Breast epithelium (tissue), 4 donors: ENCODE measurements at places on chromosomes 7 and 10.

DNA sequence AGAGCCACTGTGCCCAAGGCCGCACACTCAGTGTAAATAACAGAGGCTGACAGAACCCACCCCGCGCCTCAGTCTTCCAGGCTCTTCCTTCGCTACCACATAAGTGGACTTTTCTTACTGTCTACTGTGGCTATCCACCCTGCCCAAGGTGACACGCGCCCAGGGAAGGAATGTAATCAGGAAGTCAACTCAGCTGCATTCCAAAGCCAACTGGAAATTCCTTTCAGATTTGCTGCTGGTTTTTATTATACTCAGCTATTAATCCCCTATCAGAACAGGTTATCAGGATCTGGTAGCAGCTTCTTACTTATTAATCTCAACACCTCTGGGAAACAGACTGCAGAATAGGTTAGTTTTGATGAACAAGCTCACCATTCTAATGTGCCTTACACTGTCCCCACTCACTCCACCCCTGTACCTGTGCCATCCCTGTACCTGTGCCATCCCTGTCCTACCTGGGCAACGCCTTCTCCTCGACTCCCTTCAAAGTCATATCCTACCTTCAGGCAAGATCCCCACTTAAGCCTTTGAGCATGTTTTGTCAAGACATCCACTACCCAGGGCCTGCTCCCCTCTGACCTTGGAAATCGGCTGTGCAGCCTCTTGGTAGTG lies 90.7 kb downstream of the NHLRC2 start:
- DNase-seq = no peak

DNA sequence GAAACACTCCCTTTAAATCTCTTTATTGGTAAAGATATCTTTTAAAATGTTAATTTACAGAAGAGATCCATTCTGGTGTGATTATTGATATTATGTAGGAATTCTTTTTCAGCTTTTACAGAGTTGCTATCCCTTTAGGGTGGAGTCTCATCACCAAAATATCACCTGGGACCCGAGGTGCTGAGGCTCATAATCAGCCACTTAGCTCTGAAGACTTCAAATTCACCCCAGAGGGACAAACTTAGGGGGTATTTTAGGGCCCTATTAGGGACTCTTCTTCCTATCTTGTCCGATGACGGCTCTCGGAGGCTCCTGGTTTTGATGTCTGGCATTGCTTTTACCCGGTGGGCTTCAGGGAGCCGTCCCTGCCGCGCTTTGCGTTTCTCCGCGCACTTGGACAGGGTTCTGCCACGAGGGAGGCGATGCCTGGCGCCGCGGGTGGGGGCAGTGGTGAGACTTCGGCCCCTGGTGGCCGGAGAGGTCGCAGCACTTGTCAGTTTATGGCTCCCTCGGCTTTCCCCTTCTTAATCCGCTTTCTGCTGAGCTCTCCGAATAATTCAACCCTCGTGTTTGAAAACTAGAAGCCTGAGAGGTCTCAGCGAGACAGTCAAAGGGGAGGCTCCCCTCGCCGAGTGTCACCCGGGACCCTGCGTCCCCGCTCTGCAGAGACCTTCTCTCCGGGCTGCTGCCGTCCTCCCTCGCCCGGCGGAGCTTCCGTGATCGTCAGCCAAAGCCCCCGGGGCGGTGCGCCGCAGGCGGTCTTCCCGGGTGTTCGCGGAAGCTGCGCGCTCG lies 27.8 kb downstream of the RBM20 start:
- peak; percentile 39 for DNase-seq

DNA sequence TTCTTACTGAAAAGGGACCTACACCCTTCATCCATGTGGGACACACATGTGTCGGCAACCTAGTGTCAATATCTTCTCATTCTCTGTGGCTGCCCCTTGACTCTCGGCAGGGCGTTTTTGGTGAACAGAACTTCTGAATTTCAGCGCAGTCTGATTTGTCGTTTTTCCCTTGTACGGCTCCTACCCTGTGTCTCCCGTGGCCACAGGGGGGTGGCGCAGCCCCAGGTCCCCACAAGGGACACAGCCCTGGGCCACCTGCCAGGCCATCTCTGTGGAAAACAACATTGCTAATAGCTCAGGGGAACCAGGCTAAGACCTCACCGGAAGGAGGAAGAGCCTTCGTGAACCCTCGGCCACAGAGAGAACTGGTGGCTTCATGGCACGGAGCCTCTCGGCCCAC lies 53.1 kb upstream of the NKX6-2 start:
- DNase-seq = no peak

DNA sequence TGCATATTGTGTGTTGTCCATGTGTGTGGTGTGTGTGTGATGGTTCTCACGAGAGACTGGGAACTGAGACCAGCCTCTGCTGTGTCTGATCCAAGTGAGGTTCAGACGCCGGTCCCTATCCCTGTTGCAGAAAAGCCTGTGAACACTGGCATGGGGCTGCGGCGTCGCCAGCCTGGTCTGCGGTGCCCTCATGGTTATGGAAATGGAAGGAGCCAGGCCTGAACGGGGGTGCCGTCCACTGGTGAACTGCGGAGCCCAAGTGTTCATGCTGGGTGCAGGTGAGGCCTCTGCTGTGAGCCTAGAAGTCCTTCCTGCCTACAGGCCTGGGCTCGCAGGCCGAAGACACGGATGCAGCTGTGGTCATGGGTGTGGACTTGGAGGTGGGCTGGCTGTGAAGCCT lies 18.7 kb upstream of the NCAPG2 start:
- no peak for DNase-seq

DNA sequence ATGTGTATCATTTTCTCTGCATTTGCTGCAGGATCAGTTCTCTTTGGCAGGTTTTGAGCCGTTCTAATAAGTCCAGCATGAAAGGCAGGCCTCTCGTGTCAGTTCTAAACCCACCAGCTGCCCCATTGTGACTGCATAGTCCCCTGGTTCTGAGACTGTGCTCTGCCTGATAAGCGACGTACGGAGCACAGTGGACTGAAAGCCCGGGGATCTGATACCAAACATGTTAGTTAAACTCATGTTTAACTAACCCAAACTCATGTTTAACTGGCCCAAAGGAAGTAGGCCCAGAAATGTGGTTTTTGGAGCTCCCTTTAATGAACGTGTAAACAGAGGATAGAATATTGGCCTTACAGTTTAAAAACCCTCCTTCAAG lies 98.0 kb upstream of the PDCD4 start:
- DNase-seq = no peak

- DNase-seq = peak; percentile 44
Observed at GRCh38 chr7:66140924-66141323, 26.3 kb downstream of the CRCP start.

- no peak for DNase-seq
Observed at GRCh38 chr10:63886281-63887022, 365.3 kb downstream of the REEP3 start.

DNA sequence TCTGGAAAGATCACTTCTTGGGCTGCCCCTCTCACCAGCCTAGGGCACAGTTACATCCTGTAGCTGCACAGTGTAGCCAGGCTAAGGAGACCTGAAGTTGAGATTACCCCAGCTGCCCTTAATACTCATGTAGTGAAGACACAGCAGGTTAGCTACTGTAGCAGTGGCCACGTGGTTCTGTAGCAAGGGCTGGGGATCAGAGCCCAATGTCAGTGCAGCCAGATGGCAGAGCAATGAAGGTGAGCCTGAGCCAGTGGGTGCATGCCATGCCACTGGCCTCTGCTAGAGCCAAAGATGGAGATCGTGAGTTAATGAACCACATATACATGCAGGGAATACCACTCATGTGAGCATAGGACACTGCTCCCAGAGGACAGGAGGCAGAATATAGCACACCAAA lies 15.5 kb downstream of the AMPH start:
- no peak for DNase-seq

GRCh38 chr10:120833222-120833928 lies 17.8 kb upstream of the WDR11 start:
- DNase-seq = no peak

- no peak for DNase-seq
Observed at GRCh38 chr10:14820775-14821154, 17.1 kb downstream of the CDNF start.

- DNase-seq = no peak
Observed at GRCh38 chr10:80509403-80510161, 28.1 kb upstream of the SH2D4B start.

DNA sequence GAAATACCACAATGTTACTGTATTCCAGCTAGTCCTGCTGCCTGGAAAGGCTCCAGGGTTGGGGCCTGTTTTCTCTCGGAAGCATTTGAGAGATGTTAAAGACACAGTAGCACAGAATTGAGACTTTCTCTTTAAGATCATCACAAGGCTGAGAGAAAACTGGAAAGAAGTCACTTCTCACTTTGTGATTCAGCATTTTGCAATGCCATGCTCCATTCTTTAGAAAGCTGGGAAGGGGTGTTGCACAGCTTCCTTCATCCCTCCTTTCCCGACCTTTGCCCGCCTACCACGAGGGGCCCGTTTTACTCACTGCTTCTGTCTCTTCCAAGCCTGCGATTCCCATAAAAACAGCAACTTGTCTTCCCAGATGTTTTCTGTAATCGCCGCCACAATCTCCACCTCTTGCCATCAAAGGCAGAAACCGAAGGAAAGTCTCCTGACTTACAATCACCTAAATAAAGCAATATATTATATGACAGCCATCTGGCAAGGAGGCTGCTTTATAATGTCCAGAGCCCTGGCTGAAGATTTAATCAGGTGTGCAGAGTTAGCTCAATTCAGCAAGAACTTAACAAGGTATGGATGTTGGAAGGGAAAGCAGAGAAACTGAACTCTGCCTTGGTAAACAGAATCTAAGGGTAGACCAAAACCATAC lies 18.9 kb downstream of the NOD1 start:
- no peak for DNase-seq

GRCh38 chr10:26046073-26046700 lies 112.2 kb downstream of the MYO3A start:
- no peak for DNase-seq

GRCh38 chr10:130230036-130230435 lies 93.8 kb downstream of the GLRX3 start:
- no peak for DNase-seq
